ENCODE measurements at places on chromosomes 6 and 20. TPM values are rescaled to one million over a fixed set of nuclear protein-coding genes. Genes with fewer than 3 reads are reported as not detected.

MOG gene
- total RNA-seq, result 0.55 TPM

GRCh38 chr6:14804785-14805210 is 441.1 kb upstream of the JARID2 start:
- DNase-seq, result no peak

TMEM244 gene
- not detected for total RNA-seq

DNA sequence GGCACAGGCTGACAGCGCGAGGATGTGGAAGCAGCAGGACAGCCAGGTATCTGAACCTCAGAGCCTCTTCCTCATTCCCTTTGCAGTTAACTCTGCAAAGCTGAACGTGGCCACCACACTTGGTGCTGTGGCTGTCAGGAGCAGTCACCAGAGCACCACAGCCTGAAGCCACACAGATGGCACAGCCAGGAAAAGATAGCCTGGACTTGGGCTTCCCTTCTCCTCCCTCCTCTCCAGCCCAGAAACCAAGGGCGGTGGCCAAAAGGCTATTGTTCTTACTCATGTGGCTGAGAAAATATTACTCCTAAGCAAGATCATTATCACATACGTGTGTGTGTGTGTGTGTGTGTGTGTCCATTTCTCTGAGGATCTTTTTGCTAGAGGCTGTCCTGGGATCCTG is 39.8 kb downstream of the CD164 start:
- no peak for DNase-seq

- no peak for DNase-seq
Observed at GRCh38 chr20:40955326-40955725, 73.3 kb upstream of the TOP1 start.

GRCh38 chr6:111837007-111837406 is 36.2 kb downstream of the FYN start:
- DNase-seq, result no peak

- peak; percentile 70 for DNase-seq
Observed at GRCh38 chr6:168956884-168957730, 296.5 kb downstream of the THBS2 start.

DNA sequence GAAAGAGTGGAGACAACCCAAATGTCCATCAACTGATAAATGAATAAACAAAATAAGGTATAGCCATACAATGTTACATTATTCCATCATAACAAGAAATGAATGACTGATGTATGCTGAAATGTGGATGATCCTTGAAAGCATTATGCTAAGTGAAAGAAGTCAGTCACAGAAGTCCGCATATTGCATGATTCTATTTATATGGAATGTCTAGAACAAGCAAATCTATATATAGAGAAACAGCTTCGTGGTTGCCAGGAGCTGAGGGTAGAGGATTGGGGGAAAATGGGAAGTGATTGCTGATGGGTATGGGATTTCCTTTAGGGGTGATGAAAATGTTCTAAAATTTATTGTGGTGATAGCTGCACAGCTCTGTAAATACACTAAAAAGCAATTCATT is 196.8 kb downstream of the ATXN1 start:
- no peak for DNase-seq

- DNase-seq, result peak; percentile 56
Observed at GRCh38 chr6:26284537-26285142, 80.4 kb upstream of the BTN3A2 start.

GRCh38 chr6:157229132-157229618 is 94.1 kb downstream of the TMEM242 start:
- no peak for DNase-seq

- no peak for DNase-seq
Observed at GRCh38 chr6:85691478-85691877, 48.8 kb upstream of the SYNCRIP start.

Measured in H9 (cell line).